Stimulated activated CD4-positive, alpha-beta T cell treated with anti-CD3 and anti-CD28 coated beads, Interleukin-15, amount 100 ng/mL, for 1 hour (primary cell): ENCODE measurements at places on chromosomes 12 and 14.

- no peak for DNase-seq
These were observed 266.1 kb upstream of the LRIG3 start for GRCh38 chr12:59186451-59186850.

DNA sequence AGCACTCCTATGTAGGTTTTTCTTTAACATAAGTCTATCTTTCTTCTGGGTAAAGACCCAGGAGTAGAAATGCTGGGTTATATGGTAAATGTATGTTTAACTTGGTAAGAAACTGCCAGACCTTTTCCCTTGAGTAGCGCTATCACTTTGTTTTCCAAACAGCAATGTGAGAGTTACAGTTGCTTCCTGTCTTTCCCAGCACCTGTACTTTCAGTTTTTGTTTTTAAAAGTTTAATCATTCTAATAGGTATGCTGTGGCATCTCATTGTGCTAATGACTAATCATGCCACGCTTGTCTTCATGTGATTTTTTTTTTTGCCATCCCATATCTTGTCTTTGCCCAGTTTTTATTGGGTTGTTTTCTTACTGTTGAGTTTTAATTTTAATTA lies 28.1 kb downstream of the GIT2 start:
- DNase-seq: no peak

- DNase-seq: no peak
These were observed 8.8 kb downstream of the ALDH2 start for GRCh38 chr12:111775205-111776193.

DNA sequence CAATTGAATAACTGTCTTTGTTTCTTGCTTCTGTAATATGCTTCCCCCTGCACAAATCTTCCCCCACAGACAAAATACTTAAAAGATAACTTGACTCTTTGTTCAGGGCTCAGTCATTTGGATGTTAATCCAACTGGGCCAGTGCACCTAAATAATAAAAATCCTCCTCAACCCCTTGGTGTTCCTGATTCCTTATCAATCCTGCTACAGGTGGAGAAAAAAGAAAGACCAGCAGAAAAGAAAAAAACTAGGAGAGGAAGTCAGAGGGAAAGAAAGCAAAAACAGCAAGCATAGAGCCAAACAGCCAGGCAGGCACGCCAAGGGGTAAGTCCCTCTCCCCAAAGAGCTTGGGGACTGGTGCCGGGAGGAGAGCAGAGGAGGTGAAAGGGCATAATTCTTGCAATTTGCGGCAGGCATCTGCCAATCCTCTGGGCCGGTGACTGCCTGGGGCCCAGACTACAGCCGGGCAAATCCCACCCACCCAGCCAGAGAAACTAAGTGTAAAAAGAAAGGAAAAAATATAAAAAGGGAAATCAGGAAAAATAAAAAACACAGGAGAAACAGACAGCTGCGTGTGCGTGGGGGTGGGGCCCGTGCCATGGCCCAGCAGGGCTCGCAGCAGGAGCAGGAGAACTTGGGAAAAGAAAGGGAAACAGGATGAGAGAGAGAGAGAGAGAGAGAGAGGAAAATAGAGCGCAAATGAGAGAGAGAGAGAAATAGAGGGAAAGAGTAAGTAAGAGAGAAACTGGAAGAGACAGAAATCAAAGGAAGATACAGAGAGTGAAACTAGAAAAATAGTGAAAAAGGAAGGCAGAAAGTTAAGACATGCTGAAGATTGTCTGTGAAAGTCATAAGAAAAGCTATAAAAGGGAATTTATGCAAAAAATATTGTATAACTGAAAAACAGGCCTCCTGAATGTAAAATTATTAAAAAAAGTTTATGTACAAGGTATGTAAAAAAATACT lies 21.4 kb downstream of the KLRK1 start:
- no peak for DNase-seq

DNA sequence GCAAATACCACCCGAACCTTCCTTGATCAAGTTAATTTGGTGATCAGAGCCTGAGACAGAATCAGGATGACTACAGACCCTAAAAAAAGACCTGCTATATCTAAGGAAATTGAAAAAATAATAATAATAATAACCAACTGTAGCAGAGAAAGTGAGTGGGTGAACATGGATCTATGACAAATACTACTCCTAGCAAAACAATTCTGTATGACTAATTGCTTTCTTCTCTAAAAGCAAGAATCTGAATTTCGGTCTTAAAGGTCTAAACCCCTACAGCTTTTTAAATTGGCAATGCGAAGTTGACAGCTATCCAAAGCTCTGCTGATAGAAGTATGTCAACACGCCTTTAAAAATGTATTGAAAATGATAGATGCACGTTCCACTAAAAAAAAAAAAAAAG lies 102.2 kb downstream of the PRKAB1 start:
- DNase-seq: no peak

DNA sequence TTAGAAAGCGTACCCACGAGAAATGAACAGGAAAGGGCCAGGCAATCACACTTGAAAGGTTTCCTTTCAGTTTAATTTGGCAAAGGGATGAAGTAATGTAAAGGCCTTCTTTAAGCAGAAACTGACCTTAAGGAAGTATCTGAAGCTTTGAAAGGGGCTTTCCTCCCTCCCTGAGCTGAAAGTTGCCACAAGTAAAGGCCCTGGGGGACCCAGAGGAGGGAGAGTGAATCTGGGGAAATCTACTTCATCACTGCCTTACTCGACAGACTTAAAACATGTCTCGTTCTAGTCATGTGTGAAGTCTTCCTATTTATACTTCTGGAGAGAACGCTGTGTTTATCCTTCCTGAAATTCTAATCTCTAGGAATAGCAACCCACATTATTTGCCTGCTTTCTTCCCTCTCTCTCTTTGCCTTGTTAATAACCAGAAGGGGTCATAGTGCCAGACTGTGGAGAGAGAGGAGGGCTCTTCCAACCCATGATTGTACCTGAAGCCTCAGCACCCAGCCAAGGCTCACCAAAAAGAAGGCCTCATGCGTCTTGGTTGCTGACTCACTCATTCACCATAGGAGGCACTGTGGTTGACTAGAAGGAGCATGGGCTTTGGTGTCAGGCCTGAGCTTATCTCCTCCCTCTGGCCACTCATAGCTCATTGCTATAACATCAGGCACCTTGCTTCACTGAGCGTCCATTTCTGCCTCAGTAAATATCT lies 10.2 kb upstream of the GPX2 start:
- no peak for DNase-seq

DNA sequence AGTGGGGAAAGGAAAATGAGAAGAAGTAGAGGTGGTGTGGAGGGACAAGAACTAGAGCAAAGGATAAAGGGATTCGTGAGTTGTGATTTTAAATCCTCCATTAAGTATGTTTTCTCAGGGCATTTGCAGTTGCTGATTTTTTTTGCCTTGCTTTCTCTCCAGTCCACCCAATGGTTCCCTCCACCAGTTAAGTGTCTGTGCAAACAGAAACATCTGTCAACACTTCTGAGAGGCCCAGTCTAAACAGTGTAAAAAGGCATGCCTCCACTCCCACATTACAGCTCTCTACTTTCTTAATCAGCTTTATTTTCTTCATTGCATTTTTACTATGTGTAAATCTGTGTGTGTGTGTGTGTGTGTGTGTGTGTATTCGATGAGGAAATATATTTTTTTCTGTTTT lies 141.2 kb downstream of the PPFIA2 start:
- DNase-seq: no peak

DNA sequence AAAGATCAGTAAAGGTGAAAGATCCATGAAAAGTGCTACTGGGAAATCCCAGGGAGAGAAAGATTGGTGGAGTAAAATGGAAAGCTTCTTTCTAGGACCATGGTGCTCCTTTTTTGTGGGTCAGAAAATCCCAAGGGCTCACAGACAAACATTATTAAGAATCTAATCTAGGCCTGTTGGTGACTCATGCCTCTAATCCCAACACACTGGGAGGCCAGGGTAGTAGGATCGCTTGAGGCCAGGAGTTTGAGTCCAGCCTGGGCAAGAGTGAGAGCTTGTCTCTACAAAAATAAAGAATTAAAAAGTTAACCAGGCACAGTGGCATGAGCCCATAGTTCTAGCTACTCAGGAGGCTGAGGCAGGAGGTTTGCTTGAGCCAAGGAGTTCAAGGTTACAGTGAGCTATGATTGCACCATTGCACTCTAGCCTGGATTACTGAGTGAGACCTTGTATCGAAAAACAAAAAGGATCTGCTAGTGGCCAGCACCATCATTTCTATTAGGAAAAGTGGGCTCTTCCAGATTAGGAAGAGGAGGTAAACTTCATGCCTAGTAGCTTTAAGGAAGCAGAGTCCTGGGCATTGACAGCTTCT lies 43.0 kb downstream of the TXNRD1 start:
- no peak for DNase-seq

- no peak for DNase-seq
These were observed 920.9 kb downstream of the RPS29 start for GRCh38 chr14:48665077-48665784.

- no peak for DNase-seq
These were observed 51.2 kb downstream of the EEA1 start for GRCh38 chr12:92877904-92878303.

- DNase-seq: no peak
These were observed 50.8 kb upstream of the KCNA5 start for GRCh38 chr12:4992871-4993270.

GRCh38 chr12:55982319-55982936 lies 8.6 kb downstream of the RAB5B start:
- DNase-seq: no peak

GRCh38 chr12:62879691-62880090 lies 55.3 kb downstream of the PPM1H start:
- DNase-seq: no peak

- DNase-seq: no peak
These were observed 47.8 kb downstream of the FERMT2 start for GRCh38 chr14:52902971-52903619.

GRCh38 chr14:99718031-99718810 lies 34.1 kb downstream of the CYP46A1 start:
- no peak for DNase-seq

- no peak for DNase-seq
These were observed 78.2 kb downstream of the HMGA2 start for GRCh38 chr12:65902500-65902899.

DNA sequence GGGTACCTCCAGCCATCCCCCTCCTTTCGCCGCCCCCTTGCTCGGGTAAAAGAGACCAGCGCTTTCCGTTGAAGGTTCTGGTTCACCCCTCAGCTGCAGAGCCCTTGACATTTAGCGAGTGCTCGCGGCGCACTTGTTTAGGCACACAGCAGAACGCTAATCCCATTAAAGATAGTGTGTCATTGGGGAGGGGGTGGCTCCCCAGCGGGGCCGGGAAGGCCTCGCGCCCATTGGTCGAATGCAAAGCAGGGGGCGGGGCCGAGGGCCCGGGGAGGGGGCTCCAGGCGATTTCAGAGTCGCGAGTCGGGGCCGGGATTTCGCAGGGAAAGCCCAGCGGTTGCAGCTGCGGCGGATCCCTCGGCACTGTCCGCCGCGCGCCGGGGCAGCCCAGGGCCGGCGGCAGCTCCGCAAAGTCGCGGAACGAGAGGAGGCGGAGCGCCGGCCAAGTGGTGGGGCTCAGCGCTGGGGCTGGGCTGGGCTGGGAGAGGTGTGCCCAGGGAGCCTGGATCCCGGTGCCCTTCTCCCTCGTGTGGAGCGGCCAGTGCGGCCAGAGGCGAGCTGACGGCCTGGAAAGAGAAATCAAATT lies 122.9 kb downstream of the TSPAN9 start:
- DNase-seq: no peak

- no peak for DNase-seq
These were observed 133.6 kb upstream of the DNM1L start for GRCh38 chr12:32545413-32545980.

- no peak for DNase-seq
These were observed 151.4 kb downstream of the TSPAN9 start for GRCh38 chr12:3228552-3228951.

DNA sequence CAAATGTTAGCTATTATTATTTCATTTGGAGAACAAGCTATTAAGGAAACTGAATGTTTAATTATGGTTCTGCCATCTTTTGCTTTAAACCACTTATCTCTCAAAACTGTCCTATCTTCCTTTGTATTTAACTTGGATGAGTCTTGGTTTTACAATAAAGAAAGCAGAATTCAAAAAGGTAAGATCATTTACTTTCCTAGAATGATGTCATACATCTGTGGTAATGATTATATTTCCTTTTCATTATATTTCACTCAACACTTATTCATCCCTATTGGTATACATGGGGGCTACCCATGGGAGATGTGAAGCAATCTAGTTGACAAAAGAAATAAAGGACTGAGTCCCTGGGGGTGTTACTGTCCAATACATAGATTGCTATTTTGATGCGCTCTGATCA lies 456.7 kb downstream of the ZFP36L1 start:
- DNase-seq: no peak

- peak; percentile 61 for DNase-seq
These were observed 41.5 kb downstream of the BCL11B start for GRCh38 chr14:99230208-99231151.

GRCh38 chr12:7075939-7076338 lies 15.4 kb downstream of the C1S start:
- DNase-seq: no peak

GRCh38 chr12:104345234-104346066 lies 41.9 kb downstream of the EID3 start:
- DNase-seq: no peak

DNA sequence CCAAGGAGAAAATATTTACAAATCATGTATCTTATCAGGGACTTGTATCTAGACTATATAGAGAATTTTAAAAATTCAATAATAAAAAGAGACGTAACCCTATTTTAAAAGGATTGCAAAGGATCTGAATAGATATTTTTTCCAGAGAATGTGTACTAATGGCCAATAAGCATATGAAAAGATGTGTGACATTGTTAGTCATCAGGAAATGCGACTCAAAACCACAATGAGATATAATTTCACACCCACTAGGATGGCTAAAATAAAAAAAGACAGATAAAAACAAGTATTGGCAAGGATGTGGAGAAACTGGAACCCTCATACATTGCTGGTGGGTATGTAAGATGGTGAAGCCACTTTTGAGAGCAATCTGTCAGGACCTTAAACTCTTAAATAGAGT lies 141.9 kb upstream of the BMP4 start:
- no peak for DNase-seq

DNA sequence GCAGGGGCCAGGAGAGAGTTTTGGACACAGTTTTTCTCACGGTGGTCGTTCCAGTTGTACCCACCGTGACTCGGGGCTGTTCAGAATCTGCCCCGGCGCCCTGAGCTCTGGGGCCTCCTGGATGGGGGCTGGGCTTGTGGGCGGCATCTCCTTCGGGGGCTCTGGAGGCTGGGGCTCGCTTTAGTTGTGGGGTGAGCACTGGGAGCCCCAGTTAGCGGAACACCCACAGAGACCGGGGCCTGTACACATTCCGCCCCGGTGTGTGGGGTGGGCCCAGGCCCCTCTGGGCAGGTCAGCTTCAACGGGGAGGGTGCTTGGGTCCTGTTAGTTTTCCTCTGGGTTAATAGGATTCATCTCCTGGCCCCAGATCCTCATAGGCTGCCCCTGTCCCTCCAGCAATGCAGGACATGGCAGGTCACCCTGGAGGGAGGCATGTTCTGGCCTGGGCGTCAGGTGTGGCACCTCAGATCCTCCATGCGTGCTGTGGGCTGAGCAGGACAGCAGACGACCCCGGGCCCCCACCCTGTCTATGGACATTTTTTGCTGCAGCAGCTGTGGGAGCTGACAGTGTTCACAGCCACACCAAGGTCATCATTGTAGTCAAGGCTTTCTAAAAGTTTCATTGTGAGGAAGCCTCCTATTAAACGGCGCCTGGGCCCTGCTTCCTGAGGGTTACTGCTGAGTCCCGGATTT lies 393.2 kb downstream of the TMEM121 start:
- DNase-seq: no peak
